ENCODE measurements at places on chromosomes 7 and 10.

GRCh38 chr7:326809-327232, 36.9 kb downstream of the FOXL3 start:
- DNase-seq: no peak

DNA sequence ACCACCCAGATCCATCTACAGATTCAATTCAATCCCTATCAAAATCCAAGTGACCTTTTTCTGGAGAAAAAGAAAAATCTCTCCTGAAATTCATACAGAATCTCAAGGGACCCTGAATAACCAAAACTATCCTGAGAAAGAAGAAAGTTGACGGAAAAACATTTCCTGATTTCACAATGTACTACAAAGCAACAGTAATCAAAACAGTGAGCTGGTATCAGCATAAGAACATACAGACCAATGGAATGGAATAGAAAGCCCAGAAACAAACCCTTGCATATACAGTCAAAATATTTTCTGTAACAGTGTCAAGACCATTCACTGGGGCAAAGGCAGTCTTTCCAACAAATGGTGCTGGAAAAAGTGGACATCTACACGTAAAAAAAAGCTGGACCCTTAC, 89.9 kb downstream of the JMJD1C start:
- no peak for DNase-seq

DNA sequence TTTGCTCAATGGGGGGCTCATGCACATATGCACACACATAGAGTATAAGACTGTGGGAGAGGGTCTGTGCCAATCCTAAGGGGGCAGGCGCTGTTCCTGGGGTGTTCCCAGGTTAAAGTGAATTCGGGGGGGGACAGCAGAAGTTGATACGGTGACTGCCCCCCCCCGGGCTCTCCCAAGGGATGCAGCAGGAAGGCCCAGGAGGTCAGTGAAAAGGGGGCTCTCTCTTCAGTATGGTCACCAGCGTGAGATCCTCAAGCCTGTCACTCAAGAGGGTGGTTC, 32.4 kb downstream of the SPDYE6 start:
- DNase-seq: no peak

DNA sequence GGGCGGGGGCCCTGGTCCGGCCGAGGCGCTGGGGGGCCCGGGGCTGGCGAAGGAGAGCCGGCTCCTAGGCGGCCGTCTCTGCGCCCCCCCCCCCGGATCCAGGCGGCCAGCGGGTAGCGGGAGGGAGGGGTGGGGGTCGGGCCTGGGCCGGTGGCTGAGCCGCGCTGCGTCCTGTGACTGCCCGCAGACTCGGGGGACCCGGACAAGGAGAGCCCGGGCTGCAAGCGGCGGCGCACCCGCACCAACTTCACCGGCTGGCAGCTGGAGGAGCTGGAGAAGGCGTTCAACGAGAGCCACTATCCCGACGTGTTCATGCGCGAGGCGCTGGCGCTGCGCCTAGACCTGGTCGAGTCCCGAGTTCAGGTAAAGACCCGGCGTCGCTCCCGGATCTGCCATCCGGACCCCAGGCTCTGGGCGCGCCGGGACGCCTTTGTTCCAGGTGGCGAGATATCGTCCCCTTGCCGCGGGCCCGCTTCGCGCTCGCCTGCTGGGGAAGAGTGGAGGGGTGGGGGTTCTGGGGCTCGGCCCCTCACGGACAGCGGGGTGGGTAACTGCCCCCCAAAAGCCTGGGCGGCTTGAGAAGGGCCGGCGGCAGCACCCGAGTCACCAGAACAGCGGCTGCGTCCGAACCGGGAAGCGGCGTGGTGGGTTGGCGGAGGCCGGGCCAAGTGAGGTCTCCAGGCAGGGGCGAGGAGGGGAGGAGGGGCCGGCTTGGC, 819 bp downstream of the UNCX start:
- no peak for DNase-seq

DNA sequence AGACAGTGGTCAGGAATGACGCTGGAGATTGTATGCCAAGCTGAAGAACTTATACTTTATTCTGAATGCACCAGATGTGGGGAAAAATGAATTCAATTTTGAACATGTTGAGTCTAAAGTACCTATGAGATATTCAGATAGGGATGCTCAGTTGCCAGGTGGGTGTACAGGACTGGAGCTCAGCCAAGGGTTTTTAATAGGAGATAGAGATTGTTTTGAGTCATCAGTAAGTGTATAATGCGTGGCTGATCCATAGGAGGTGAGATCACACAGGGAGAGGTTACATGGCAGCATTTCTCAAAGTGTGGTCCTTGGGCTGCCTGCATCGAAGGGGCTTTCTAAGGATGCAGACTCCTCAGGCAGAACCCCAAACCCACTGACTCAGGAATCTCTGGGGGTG, 6.8 kb upstream of the HIPK2 start:
- no peak for DNase-seq

DNA sequence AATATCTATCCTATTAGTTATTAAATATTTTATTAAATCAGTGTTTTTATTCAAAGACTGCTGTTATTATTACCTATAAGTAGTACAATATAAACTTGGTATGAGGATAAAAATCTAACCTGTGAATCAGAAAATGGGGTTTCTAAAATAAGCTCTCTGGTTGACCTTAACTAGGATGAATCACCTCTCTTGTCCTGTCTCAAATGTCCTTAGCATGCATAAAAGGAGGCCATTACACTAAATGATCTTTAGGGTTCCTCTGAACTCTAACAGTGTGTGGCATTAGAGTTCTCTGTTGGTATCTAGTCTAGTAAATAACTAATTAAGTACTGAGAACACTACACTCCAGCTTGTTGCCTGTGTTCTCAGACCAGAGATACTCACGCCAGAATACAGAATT, 143.1 kb upstream of the LRRTM3 start:
- no peak for DNase-seq

- DNase-seq: no peak
Measured at GRCh38 chr10:33310853-33311252, 23.6 kb downstream of the NRP1 start.

DNA sequence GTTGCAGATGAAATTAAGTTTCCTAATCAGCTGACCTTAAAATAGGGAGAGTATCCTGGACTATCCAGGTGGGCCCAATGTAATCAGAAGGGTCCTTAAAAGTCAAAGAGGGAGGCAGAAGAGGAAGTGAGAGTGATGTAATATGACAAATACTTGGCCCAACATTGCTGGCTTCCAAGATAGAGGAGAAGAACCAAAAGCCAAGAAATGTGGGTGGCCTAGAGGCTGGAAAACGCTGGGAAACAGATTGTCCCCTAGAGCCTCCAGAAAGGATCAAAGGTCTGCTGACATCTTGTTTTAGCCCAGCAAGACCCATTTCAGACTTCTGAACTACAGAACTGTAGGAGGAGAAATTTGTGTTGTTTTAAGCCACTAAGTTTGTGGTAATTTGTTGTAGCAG, 79.7 kb upstream of the NOBOX start:
- DNase-seq: no peak

DNA sequence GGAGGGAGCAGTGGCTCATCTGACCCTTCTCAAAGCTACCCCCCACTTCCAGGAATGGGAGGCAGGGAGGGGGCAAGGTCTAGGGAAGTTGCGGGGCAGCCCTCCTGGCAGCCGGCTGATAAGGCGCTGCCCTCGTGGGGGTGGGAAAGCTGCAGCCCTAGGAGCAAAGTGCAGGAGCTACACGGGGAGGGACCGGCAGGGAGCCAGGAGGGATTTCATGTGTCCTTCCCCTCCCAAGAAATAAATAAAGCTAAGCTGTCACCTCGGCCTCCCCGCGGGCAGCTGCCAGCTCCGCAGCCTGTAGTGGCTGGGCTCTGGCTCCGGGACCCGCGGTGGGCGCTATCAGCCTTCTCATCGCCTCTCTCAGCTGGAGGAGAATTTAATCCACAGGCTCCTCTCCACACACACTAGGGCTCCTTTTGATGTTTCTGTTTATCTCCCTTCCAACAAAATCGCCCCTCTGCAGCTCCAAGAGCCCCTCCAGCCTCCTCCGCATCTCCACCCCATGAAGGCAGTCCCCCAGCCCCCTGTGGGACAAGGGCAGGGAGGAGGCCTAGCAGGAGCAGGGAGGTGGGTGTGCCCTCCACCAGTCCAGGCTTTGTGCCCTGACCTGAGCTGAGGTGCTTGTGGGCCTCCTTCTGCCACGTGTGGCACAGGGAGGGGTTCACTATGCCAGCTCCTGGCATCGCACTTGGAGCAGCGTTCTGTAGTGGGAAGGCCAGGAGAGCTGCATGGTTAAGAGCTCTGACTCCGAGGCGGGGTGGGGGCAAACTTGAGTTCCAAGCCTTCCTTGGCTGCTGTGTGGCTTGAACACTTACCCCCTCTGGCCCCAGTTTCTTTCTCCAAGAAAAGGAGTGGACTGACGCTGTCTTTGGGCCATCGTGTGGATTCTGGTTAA, 80.5 kb downstream of the C10orf105 start:
- no peak for DNase-seq

DNA sequence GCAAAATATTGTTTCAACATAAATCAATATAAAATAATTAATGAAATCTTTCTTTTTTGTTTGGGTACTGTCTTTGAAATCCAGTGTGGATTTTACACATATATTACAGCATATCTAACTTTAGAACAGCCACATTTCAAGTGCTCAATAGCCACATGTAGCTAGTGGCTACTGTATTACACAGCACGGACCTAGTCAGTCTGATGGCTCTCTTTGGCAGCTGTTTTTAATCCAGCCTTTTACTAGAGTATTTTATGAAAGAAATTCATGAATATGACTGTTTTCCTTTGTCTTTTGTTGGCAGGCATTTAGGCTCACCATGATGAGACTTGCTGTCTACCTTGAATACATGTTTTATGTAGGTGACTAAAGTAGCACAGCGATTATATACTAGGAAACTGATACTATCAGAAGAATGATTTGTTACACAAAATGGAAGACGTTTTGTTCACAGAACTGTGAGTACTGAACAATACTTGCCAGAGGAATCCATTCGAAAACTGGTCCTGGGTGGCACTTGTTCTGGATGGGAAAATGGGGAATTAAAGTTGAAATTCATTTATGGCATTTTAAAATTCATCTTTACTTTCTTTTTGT, 386.7 kb downstream of the PHTF2 start:
- DNase-seq: no peak

DNA sequence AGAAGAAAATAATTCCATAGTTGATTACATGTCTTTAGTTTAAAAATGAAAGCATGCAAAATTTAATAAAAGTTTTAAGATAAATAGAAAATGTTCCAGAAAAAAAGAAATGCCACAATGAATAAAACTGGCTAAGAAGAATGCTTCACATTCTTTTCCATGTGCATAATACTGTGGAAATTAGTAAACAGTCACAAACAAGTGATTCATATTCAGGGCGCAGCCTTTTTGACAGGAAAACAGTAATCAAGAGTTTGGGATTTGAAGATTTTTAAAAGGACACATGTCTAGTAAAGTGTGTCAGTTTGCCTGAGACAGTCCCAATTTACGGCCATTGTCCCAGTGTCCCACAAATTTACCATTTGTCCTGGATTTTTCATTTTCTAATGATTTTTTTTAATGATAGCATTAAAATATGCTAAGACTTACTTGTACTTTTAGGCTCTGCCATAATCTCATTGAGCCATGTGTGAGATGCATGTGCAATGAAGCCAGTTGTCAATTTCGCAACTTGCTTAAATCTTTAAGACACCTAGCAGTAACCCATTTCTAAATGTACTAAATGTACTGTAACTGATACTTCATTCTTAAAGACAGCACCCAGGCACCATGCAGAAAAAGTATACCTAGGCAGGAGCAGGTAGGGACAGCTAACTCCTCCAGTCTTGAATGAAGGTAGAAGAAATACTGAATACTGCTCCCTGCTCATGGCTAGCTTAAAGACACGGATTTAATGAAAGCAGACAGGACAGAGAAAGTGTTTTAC, 46.9 kb downstream of the ZNF438 start:
- no peak for DNase-seq

DNA sequence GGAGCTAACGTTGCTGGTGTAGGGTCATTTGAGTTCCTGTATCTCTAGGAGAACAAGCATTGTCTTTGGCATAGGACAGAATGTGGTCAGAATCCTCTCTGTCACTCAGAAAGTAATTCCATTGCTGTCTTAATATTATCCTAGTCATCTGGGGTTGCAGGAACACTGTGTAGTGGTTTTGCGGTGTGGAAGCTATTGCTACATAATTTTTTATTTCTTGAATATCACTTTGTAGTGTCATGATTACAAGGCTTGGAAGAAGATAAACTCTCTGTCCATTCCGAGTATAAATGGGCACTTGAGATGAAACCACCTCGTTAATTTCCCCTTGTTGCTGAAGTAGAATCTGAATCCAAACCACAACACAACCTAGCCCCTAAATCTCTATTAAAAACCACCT, 919.2 kb downstream of the LRMDA start:
- no peak for DNase-seq

DNA sequence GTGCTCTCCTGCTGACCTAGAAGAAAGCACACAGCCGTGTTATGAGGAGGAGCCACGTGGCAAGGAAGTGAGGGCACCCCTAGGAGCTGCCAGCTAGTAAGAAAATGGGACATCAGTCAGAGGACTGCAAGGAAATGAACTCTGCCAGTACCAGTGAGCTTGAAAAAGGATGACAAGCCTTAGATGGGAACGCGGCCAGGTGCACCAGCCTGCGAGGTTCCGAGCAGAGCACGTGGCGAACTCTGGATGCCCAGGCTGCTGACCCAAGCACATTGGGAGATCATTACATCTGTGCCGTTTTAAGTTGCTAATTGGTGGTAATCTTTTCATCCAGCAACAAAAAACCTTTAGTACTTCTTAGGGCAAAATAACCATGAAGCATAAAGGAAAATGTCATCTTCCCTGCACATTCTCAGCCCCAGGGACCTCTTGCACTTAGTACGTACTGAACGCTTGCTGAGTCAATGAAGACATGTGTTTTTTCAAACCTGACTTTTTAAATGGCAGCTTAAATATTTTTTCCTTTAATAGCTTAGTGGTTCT, 69.4 kb downstream of the AMZ1 start:
- DNase-seq: peak; percentile 55

DNA sequence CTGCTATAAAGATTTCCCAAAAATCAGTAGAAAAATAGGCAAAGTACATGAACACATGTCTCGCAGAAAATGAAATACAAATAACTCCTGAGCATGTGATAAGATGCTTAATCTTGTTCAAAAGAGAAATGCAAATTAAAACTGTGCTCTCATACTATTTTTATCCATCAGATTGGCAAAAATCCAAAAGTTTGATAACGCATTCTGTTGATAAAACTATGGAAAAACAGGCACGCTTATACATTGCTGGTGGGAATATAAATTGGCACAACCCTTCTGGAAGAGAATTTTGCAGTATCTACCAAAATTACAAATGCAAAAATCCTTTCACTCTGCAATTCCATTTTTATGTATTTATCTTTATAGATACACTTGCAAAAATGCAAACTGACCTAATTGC, 315.0 kb downstream of the GRID1 start:
- no peak for DNase-seq

DNA sequence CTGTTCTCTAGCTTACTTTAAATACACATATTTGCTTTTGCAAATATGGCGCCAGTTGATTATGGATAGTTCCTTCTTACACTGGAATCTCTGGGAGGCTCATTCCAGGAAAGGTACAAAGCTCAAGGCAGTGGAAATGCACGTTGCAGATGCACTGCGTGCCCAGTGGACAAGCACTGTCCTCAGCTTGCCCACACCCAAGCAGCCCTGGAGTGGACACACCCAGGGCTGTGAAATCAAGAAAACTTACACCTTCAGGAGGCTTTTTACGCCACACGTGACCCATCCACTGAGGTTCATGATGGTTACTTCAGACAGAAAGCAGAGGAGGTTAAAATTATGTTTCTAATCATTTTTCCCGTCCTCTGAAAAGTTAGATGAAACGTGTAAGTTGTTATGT, 248.5 kb downstream of the VTI1A start:
- no peak for DNase-seq

- no peak for DNase-seq
Measured at GRCh38 chr7:3201306-3201705, 99.7 kb upstream of the SDK1 start.
